ENCODE measurements at places on chromosomes 5 and 9.

- no peak for DNase-seq
Observed at GRCh38 chr5:178586396-178586795, 3.8 kb downstream of the COL23A1 start.

DNA sequence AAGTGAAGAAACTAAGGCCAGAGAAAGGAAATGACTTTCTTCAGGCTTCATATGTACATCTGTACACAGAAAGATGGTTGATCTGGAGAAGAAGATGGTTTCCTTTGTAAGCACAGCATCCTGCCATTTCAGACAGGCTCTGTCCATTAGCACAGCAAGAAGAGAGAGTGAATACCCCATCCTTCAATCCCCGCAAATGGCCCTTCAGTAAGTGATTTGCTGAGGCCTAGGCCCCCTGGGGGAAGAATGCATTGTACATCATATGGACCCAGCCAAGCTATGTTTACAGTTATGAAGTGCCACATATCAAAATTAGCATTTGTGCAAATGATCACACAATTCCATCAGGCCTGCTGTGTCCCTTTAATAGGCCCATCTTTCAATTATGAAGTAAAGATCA is 657.4 kb downstream of the BRINP1 start:
- no peak for DNase-seq

- no peak for DNase-seq
Observed at GRCh38 chr5:11164531-11165294, 403.7 kb upstream of the DAP start.

DNA sequence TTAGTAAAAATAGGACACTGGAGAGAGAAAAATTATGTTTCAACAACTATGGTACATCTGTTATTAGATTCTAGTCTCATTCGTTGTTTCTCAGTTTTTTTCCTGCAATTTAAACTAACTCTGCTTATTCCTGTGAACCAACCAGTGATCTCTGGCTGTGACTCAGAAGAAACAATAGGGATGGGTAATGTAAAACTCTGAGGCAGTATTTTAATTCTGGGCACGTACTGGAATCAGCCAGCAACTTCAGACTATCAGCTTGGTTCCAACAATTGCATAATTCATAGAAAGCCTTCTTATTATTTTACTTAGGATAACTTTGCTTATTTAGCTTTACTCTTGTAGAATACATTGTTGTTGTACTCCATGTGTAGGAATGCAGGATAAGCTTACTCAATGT is 28.8 kb downstream of the MLLT3 start:
- DNase-seq: no peak

- no peak for DNase-seq
Observed at GRCh38 chr9:126513159-126514036, 100.3 kb upstream of the LMX1B start.
